ENCODE measurements at places on chromosomes 1 and 21.

DNA sequence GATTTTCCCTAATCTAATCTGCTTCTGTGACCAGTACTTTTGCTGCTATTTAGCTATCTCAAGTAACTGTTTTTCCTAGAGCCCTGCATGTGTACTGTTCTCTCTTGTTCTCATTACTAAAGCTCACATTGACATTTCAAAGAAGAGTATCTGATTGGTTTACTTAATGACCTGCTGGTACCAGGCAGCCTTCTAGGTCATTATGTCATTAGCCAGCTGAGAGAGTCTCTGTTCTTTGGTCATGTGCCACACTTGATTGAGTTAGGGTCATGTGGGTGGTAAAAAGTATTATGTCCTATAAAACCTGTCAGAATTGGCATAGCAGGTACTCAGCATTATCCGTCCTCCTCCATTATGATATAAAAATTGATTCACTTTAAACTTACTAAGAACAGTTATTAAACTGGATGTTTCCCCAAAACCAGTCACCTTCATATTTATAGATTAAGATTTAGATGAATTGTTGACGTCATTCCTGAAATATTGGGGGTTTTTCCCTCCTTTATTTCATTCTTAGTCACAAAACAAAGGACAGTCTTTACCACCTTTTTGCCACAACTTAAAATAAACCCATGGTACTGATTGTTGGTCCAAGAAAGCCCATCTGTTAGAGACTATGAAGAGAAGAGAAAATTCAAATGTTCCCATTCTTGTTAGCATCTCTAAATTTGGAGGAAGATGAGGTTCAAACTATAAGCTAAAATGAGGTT lies 22.2 kb downstream of the FNDC5 start:
- no peak for DNase-seq

DNA sequence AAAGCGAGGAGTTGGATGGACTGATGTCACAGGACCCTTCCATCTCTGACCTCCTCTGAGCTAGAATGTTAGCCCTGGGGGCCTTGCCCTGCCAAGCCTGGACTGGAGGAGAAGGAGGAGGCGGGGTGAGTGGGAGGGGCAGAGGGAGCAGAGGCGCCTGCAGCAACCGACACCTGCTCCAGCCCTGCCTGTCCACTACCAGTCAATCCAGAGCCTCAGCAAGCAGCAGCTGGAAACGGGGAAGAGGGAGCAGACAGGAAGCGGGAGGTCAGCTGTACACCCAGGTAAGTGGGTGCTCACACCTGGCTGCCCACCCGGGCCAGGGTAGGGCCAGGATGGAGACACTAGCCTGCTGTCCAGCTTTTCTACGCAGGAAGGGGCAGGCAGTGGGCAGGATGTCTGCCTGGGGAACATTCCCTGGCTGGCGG lies at the start of gene IGFN1:
Gene IGFN1, plus strand, starts transcription at position 201 of the 428 bp plus-strand sequence. CDS start 2,470 bp downstream, outside the sequence.
- DNase-seq, result no peak

DNA sequence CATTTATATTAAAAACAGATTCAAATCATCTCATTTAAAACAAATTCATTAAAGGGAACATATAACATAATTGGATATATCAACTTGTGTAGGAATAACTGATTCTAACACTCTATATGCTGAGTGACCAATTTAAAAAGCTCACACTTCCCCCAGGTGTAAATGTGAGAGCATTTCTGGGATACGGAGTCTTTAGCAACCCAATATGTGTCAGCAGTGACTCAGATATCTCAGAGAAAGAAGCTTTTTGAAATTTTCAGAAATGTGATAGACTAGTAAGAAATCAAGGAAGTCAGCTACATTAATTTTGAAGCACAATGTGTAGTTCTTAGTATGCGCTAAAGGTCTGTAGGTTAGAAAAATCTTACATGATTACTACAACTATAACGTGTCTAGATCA lies 87.9 kb upstream of the SERTAD4 start:
- DNase-seq, result no peak

GRCh38 chr1:234481771-234482170 lies 2.8 kb upstream of the TARBP1 start:
- DNase-seq, result no peak

DNA sequence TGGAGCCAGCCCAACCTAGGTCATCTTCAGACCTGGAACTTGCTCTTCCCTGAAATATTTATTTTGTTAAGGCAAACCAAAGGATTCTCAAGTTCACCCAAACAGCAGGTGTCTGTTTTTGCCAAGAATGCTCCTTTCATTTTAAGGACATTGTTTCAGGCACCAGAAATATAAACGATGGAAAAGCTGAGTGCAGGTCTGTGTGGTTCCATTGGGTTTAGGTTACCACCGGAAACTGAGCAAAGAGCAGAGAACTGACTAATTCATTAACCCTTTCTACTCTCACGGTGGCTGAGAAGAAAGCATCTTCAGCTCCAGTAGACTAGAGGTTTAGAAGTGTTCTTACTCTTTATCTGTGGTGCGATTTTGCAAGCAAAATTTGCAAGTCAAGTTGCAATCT lies 38.0 kb upstream of the ZC3H11B start:
- no peak for DNase-seq

DNA sequence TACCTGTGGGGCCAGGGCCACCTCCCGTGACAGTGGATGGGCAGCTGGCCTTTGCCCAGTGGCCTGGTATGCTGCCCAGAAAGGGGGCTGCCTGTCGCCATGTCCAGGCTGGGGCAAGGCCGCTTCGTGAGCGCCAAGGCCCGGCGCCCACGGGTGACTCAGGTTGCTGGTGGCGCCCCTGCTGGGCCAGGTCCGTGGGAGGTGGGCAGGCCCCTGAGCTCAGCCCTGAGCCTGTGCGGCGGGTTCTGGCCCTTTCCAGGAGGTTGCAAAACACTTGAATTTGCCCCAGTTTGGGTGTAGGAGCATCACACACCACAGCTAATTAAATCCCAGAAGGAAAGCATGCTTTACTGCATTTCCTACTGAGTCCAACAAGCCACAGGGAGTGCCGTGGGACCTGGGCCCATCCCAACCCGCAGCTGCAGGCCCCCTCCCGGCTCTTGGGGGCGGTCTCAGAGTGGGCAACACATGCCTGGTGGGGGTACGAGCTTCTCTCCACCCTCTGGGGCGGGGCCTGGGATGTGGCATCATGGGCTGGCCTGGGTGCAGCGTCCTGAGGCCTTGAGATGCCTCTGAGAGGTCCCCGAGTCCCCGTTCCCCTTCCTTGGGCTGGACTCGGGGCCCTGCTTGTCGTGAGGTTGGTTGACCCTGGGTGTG lies 159.8 kb downstream of the PEX14 start:
- DNase-seq, result no peak

DNA sequence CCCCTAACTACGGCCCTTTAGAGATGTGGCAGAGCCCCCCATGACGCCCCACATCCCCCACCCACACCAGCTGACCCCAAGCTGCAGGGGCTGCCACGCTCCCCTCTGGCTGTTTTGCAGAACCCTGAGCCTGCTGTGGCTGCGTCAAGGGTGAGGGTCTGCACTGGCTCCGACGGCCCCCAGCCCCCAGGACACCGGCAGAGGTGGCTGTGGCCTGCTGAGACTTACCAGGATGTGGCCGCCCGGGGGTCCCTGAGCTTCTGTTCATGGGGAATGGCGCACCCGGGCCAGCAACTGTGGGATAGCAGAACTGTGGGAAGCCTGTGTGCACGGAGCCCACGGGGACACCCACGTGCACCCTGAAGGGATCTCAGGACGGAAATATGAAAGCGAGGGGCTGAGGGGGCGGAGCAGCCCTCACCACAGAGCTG lies 12.8 kb upstream of the RNF223 start:
- DNase-seq, result no peak

GRCh38 chr1:175015243-175015642 lies 8.0 kb downstream of the MRPS14 start:
- no peak for DNase-seq

GRCh38 chr21:20760221-20760620 lies 238.0 kb upstream of the NCAM2 start:
- DNase-seq, result no peak

DNA sequence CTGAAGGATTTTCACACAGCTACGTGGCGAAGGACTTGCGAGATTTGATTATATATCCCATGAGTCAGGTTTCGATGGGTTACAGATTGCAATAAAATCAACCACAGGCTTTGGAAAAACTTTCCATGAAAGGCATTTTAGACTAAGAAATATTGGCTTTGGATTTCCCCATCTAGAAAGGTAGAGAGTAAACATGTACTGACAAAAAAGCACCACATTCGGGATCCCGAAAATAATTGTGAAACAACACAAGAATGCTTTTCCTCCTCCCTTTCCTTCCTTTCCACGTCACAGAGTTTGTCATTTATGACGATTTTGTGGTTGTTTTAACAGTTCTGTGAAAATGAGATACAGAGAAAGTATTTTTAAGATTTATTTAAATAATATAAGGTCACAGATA lies 38.5 kb downstream of the TGFB2 start:
- no peak for DNase-seq

- DNase-seq, result no peak
Observed at GRCh38 chr1:57252597-57253294, 171.1 kb downstream of the DAB1 start.

DNA sequence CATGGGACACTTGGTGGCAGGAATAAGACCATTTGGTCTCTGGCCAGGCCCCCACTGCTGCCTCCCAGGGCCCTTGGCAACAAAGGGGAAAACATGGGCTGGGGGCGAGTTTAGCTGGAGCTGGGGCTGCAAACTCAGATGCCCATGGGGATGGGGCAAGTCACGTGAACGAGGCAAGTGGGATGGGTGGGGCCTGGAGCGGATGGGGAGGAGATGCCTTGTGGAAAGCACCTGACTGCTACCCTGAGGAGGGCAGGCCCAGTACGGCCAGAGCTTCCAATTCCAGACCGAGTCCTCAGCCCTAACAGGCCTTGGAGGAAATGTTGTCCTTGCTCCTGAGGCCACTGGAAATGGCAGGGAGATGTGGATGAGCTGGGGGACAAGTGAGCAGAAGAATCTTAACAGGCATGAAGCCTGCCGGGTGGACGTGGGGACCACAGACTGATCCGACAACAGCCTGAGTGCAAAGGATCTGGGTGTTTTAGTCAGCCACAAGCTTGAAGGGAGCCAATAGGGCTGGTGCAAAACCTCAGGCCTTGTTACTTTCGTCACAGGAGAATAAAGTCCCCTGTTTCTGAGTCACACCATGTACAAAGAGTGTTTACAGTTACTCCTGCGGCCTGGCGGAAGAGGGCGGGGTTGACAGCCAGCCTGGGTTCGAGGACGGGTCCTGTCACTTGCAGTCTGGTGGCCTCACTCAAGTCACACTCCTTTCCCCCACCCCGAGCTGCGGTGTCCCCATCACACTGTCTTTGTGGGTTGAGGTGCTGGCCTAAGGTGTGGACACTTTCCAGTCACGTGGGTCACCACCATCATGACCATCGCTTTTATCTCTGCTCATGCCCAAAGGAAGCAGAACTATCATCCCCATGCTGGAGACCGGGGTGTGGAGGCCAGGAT lies 19.1 kb downstream of the RUNX3 start:
- DNase-seq, result peak; percentile 48

DNA sequence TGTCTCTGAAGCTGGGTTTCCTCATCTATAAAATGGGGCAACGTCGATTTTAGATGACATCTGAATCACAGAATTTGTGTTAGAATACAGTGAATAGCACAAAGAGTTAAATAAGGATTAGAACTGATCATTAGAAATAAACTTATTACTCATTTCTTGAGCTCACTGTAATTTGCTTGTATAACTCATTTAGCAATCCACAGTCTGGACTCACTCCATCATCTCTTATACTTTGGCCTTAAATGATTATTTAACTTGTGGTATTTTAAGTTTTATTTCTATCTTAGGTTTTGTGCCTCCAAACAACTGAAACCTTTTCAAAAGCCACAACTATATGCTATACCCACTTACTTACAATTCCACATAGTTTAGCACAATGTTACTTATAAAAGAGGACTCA lies 128.0 kb downstream of the CDC42BPA start:
- DNase-seq, result no peak

DNA sequence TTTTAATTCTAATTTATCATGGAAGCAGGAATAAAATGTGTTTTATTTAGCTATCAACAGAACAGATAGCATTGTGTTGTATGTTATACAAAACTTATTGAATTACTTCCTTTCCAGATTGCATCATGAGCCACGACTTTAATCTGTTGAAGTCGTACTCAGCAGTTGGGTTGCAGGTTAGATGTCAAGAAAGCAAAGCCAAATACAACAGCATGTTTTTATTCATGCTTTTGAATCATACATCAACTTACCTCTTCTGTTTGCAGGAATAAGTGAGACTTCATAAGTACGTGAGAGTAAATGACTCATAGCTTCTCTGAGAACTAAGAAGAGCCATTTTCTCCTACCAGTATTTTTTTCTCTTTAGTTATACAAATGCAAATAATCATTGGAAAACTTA lies 110.8 kb upstream of the ADGRL4 start:
- DNase-seq, result no peak

DNA sequence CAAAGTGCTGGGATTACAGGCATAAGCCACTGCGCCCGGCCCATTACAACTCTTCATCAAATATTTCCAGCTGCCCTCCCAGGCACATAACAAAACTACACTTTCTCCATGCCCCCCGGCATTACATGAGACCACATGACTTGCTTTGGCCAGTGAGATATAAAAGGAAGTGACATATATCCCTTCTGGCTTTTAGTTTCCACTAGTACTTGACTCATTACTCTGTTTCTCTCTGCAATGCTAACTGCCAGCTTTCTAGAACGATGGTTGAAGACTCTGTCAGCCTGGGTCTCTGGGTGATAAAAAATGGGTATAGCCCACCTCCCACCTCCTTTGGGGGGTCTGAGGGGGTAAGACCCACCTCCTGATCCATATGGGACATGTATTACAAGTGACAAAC lies 24.2 kb downstream of the ABL2 start:
- DNase-seq, result no peak

DNA sequence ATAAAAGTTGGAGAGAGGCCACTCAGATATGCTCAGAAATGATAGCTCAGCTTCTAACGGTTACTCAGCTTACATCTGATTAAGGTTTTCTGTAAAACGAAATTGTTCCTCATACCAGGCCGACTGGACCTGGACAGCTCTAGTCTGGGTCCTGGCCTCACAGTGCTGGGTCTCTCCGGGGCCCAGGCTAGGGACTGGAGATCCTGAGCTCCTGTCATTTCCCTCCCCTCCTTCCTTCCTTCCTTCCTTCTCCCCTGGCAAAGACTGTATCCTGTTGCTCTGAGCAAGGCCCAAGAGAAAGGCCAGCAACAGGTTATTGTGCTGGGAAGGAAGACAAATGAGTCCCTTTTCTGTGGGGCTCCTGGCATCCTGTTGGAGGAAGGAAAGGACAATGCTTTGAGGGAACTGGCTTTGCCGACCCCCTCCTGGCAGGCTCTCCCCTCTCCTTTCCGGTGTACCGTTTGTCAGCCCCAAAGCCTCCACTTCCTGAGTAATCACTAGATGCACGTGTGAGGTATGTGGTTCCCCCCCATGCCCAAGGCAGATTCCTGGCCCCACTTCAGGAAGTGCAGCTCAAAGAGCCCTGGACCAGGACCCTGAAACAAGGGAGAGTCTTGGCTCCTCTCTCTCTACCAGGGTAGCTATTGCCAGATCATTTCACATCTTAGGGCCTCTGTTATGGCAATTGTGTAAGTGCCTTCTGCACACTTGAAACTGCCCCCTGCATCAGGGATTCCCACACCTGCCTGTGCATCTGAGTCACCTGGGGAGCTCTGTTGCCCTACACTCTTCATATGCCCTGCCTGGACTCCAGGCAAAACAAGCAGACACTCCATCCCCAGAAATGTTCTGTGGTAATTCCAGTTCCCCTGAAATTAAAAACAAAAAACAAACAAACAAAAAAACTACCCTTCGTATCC lies 212.7 kb upstream of the FGGY start:
- DNase-seq, result no peak

- DNase-seq, result no peak
Observed at GRCh38 chr1:219676012-219676765, 63.3 kb upstream of the ZC3H11B start.

GRCh38 chr1:174407665-174408064 lies 40.1 kb upstream of the GPR52 start:
- DNase-seq, result no peak

- DNase-seq, result no peak
Observed at GRCh38 chr21:25994758-25995163, 175.8 kb downstream of the APP start.

Measured in activated naive CD8-positive, alpha-beta T cell treated with anti-CD3 and anti-CD28 coated beads, Interleukin-2, amount 50 U/mL, for 16 hours (primary cell).